Activated naive CD4-positive, alpha-beta T cell treated with anti-CD3 and anti-CD28 coated beads, Interleukin-2, amount 10 ng/mL, durations not matched to agents 7 days and 5 days (primary cell): ENCODE measurements at places on chromosomes 4 and X.

- DNase-seq, result no peak
Measured at GRCh38 chr4:128876200-128876599, 66.7 kb downstream of the JADE1 start.

DNA sequence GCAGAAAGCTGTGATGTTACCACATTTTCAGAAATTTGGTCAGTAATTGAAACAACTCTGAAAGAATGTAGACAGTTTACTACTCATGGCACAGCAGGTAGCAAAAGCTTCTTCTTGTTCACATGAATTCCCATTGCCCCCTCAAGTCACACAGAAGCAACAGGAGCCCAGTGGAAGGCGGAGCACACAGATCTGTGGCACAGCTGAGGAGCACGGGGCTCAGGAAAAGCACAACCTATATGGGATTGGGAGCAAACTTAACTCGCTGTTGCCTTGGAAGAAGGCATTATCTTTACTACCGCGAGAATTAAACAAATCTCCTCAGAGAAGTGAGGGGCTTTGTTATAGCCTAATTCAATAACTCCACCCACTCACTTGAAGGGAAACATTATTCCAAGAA lies 358.5 kb downstream of the SPOCK3 start:
- no peak for DNase-seq

- DNase-seq, result no peak
Measured at GRCh38 chr4:1769692-1770091, 23.4 kb upstream of the FGFR3 start.

GRCh38 chr4:176123710-176124407 lies 58.2 kb downstream of the WDR17 start:
- no peak for DNase-seq

DNA sequence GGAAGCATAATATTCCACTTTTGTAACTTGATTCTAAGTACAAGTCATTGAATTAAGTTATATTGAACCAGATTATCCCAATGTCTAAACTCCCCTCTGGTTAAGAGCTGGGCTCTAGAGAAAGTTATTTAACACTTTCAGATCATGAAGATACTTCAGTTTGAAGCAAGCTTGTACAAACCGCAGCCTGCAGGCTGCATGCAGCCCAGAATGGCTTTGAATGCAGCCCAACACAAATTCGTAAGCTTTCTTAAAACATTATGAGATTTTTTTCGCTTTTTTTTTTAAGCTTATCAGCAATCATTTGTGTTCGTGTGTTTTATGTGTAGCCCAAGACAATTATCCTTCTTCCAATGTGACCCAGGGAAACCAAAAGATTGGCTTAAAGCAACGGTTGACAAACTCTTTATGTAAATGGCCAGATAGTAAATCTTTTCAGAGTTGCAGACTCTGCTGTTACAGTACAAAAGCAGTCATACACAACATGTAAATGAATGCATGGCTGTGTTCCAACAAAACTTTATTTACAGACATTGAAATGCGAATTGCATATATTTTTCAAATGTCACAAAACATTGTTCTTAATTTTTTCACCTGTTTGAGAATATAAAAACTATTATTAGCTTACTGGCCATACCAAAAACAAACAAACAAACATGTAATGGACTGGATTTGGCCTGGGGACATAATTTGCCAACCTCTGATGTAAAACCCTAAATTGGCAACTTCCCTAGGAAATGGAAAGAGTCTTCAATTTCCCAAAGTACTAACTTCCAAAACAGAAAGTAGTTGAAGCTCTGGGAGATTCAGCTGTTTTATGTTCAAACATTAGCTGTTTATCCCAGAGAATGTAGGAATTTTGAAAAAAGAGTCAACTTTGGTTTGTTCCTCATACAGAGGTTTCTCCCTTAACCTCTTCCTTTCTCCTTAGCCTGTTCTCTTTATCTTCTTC lies 201.1 kb upstream of the MBNL3 start:
- no peak for DNase-seq

DNA sequence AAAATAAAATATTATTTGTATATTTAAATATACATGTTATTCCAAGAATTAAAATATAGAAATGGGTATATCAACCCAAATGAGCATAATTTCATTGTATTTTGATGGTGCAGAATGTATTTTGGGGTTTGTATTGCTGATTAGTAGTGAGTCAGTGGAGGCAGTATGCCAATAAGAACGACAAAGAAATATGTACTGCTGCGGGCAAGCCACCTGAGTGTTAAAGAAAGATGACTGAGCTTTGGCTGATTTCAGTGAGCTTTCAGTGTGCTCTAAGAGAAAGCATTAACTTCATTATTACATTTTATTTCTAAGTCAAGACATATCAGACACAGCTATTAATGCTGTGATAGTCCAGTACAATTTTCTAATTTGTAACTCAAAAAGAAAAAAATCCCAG lies 297.8 kb downstream of the ANK2 start:
- DNase-seq, result no peak

- no peak for DNase-seq
Measured at GRCh38 chr4:153366486-153366885, 22.0 kb downstream of the MND1 start.

- DNase-seq, result no peak
Measured at GRCh38 chr4:150510176-150510865, 71.6 kb upstream of the MAB21L2 start.

- peak; percentile 31 for DNase-seq
Measured at GRCh38 chrX:136146614-136147314, 569 bp upstream of the FHL1 start.

- DNase-seq, result no peak
Measured at GRCh38 chr4:113051361-113051760, 1.9 kb downstream of the ANK2 start.

- DNase-seq, result no peak
Measured at GRCh38 chrX:100750883-100751282, 19.0 kb upstream of the SYTL4 start.

- peak; percentile 41 for DNase-seq
Measured at GRCh38 chr4:153759407-153760316, at the start of gene RNF175. RNF175 (minus strand) TSS chr4:153760024; CDS start chr4:153759862, 162 bp downstream.

GRCh38 chr4:5928274-5928673 lies 35.4 kb upstream of the CRMP1 start:
- DNase-seq, result no peak
